ENCODE measurements at places on chromosomes 3 and 15.

DNA sequence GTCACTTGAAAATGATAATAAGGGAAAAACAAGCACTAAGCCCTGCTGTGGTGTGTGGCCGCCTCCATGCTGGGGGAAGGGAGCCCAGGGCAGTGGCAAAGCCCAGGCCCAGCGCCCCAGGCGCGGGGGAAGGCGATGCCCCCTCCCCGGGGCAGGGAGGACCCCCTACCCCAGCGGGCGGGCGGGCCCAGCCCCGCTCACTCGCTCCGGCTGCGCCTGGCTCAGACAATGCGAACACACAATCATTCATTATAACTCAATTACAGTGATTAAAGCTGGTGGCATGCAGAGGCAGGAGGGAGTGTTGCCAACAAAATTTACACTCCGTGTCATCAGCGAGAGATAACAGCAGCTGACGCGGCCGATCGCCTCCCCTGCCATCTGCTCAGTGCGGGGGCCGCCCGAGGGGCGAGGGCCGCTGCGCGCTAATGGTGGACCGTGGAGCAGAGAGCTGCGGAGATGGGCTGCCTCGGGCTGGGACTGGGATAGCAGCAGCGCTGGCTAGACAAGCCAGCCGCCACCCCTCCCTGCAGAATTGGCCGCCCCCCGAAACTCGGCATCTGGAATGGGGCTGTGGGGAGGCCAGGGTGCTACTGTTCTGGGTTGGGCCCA is 64.1 kb downstream of the TLE3 start:
- DNase-seq: no peak

DNA sequence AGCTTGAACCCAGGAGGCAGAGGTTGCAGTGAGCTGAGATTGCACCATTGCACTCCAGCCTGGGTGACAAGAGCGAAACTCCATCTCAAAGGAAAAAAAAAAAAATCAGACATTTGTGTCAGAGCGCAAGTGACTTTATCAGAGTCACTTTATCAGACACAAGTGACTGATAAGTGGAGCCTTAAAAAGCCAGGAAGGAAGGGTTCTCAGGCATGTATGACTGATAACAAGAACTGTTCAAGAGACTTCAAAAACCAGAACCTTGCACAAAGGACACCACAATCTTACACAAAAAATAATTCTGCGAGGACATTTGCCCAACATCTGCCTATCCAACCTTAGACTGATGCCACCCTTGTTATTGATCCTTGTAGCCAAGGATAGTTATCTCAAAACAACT is 13.3 kb upstream of the CFAP44 start:
- no peak for DNase-seq

DNA sequence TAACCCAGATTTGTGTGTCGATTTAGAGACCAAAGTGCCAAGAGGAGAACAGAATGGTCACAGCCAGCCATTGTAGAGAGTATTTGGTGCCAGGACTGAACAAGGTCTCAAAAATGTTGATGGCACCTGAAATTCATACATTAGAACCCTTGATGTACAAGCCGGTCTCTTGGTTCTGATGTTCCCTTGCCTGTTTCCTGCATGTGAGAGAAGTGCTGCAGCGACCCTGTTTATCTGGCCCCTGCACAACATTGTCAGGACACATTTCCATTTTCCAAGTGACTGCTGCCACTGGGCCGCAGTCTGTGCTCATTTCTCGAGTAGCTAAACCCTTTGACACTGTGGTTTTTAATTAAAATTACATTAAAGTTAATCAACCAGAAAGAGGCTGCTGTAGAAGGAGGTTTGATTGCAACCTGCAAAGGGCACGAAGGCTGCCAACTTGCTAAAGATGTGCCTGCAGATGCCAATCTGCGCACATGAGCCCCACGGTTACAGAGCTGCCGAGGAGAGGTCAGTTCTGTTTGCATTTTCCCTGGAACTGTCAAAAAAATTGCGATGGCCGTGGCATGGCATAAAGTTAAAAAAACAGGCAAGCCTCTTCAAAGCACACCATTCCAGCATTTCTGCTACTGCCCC is 136.4 kb upstream of the CMC1 start:
- no peak for DNase-seq

- no peak for DNase-seq
Observed at GRCh38 chr3:4768521-4768920, 210.7 kb upstream of the BHLHE40 start.

DNA sequence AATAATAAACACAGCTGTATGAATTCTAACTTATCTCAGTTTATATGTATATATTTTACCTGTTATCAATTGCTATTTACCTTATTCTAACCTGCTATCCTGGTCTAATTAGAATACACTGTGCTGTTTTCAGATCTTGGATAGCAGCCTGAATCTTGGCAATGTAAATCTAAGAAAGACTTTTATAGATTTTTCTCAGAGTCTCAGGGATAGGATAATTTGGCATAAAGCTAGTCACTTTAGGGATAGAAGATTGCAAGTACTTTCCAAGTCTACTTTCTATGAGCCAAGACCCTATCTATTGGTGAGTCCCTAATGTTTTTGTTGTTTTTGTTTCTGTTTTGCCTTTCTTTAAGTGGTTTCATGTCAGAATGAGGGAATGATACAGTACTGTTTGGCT is 695.7 kb downstream of the NAALADL2 start:
- no peak for DNase-seq

DNA sequence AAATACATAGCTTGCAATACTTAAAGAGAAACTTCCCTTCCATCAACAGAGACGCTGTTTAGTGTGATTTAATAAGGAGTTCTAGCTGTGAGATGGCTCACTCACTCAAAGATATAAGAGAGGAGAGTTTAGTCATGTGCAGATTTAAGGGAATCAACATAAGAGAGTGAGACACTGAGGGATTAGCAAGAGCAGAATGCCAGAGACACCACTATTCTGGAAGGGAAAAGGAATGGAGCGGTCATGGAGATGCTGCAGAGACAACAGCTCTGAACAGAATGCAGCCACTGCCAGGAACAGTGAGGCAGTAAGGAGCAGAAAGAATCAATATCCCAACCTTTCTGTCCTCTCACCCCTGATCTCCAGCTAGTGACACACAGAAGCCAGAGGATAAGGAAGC is 248.8 kb downstream of the MBNL1 start:
- no peak for DNase-seq

- DNase-seq: no peak
Observed at GRCh38 chr15:39113741-39114140, 467.1 kb upstream of the THBS1 start.

DNA sequence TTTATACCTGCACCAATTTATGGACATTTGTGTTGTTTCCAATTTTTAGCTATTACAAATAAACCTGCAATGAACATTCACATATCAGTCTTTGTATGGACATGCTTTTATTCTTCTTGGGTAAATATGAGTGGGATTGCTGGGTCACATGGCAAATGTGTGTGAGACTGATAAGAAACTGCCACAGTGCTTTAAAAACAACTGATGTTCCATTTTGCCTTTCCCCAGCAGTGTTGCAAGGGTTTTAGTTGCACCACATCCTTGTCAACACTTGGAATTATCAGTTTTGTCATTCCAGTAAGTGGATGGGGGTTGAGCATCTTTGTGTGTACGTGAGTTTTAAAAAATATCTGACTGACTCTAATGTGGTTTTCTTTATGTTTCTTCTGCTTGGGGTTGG is 191.2 kb downstream of the PLCL2 start:
- DNase-seq: no peak

All from NCI-H1930 (cell line).